ENCODE measurements at places on chromosomes 7 and 10. TPM values are rescaled to one million over a fixed set of nuclear protein-coding genes. Genes with fewer than 3 reads are reported as not detected.
A peak's percentile ranks its signal among the peaks of the same experiment; 100 is the strongest.

Gene CADPS2
- 9.7 TPM for total RNA-seq

DNA sequence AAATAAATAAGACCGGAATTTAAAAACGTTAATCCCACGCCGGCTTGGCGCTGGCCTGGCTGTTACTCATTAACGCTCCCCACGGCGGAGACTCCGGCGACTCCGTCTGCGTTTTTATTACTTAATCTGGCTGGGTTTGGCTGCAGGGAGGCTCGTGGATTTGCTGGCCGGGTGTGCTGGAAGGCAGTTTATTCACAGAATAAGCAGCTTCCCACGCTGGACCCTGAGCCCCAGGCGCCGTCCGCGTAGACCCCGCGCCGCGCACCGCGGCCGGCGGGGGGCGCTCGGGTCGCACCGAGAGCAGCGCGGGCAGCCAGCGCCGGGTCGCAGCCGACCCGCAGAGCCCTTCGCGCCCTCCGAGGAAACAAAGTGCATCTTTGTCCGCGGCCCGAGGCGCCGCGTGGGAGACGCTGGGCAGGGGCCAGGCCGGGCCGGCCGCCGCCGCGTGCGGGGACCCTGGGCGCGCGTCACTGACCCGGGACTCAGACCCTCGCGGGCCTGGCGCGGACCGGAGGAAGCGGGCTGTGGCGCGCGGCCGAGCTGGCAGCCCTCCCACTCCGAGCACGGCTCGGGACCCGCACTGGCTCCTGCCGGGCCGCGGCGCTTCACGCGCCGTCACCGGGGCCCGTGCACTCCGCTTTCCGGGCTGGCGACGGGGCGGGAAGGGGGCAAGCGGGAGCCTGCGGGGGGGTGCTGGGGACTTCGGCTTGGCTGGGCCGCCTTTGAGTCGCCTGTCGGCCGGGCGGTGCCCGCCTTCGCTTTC, 587 bp upstream of the GRK5 start:
- peak; percentile 92 for DNase-seq

GRCh38 chr10:28151636-28152035, 151.2 kb downstream of the MPP7 start:
- DNase-seq, result no peak

DNA sequence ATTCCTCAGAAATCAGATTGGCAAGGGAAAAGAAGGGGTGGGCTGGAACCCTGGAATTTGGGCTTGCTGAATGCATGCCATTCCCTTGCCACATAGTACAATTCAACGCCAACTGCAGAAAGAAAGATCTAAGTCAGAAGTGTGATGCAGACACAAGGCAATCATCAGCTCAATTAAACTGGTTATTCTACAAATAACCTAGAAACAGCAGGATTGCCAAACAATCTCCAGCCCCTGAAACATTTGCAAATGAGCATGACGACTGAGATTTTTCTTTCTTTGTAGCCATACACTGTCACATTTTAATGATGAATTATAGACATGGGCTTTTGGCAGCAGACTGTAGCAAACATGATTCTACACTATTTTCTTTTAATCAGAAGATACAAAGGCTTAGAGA, 16.5 kb upstream of the CREB5 start:
- no peak for DNase-seq

DNA sequence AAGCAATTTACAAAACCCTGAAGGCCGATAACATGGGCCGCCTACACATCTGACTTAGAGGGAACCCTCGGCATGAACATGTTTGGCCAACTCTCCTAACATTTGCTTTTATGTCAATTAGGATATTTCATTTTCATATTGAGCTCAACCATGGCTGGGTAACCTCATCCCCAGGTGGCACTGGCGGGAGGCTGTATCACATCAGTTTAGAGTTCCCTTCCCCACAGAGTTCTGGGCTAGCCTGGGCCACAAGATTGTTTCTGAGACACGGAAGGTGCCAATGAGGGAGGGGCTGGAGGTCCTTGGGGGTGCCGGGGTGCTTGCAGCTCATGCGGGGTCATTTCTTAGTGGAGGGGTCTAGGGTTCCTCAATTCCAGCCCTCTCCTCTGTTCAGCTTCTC, 386.5 kb upstream of the MKI67 start:
- no peak for DNase-seq

All from mesenteric fat pad (tissue), 1 donor.